Activated T-cell treated with anti-CD3 and anti-CD28 coated beads, Interleukin-2, amount 50 U/mL, for 4 hours (primary cell): ENCODE measurements at places on chromosomes 3 and 15.

- no peak for DNase-seq
Observed at GRCh38 chr3:12629560-12629959, 34.4 kb downstream of the RAF1 start.

- DNase-seq, result peak; percentile 50
Observed at GRCh38 chr3:53195602-53196574, 34.9 kb downstream of the PRKCD start.

DNA sequence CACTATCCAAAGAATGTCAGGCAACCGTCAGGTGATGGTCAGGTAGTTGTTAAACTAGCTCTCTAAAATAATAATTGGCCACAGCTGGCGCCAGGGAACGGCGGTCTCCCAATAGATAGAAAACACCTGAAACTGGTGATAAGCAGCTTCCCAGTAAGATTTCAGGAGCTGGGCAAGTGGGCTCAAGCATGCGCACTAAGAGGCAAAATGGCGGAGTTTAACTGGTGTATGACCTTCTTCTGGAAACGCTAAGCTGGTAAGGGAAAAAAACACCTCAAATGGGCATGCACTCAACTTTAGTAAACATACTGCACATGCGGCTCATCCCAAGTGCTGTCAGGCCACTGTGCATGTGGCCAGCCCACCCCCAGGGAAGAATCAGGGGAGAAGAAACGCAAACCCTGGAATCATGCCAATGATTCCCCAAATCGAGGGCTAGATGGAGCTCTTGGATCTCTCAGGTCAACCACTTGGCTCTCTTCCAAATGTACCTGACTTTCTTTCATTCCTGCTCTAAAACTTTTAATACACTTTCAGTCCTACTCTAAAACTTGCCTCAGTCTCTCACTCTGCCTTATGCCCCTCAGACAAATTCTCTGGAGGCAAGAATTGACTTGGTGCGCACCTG is 195.0 kb downstream of the ZNF621 start:
- no peak for DNase-seq

GRCh38 chr15:60076582-60077276 is 72.6 kb downstream of the FOXB1 start:
- no peak for DNase-seq

DNA sequence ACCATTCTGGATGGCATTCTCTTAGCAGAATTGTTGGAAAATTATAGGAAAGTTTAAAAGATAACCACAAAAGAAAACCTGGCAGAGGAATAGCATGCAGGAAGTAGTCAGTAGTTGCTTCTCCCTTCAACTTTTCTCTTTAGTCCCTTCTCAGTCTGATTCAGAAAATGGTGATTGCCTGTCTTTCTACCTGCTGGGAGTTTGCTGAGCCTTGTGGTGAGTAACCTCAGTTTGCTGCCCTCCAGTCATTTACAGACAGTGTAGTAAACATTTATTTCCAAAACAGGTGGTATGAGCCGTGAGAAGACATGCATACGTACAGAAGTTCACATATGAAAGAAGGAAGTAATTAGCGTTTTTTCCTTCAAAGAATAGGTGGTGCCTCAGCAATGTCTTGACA is 224.7 kb upstream of the POU1F1 start:
- DNase-seq, result no peak

DNA sequence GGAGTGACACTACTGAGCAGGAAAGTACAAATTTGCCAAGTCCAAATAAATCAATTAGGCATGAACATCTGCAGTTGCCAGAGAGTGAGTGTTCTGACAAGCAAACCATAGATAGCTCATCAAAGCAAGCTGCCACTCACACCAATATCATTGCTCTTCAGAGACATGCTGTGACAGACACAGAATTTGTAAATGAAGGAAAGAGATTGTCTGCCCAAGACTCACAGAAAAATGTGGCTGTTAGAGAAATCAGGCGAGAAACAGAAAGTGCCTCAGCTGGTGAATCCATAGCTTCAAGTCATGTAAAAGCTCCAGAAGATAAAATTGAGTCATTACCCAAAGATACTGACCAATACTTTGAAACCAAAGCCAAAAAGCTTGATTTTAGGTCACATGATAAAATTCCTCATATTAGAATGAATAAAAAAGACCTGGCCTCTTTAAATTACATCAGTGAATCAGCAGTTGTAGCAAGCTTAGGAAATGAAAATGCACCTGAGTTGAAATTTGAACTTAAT is 50.8 kb downstream of the CRYBG3 start:
- no peak for DNase-seq

GRCh38 chr3:24709956-24710355 is 215.3 kb upstream of the THRB start:
- no peak for DNase-seq

DNA sequence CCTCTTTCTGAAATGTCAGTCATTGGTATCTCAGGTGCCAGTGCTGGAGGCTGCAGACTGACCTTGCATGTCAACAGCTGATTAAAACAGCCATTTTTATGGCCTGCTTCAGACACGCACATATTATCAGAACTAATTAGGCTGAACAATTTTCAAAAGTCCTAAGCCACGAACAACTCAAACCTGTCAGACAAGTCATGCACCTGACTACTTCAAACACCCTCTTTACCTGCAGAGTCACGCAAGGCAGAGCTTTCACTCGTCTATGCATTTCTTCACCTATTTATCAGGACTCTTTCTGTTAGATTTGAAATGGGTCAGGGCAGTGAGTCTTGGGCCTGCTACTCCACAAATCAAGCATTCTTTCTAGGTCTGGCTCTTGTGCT is 26.7 kb downstream of the CLK3 start:
- DNase-seq, result no peak

GRCh38 chr15:90212221-90213098 is 11.3 kb downstream of the SEMA4B start:
- no peak for DNase-seq

- DNase-seq, result no peak
Observed at GRCh38 chr3:150227839-150228238, 180.3 kb upstream of the TSC22D2 start.

- DNase-seq, result no peak
Observed at GRCh38 chr3:57793737-57794187, 37.7 kb downstream of the SLMAP start.

DNA sequence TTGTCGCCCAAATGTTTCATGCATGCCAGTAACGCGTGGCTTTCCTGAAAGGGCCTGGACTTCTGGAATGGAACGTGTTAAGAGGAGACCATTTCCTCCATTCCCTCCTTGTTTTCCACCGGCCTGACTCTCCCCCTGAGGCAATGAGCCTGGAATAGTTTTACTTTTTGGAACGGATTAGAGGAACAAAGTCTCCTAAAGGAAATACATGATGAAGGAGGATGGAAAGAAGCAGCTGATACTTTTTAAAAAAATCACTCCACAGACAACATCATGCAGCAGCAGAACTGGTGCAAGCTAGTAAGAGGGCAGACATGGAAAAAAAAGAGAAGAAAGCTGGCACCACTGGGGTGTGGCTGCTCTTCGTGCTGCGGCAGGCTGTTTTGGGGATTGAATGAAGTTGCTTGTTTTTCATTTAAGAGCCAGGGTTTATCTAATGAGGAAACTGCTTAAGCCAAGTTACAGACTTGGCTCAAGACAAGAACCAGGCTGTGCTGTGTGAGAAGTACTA is 3.6 kb upstream of the KBTBD12 start:
- DNase-seq, result no peak

- DNase-seq, result no peak
Observed at GRCh38 chr3:117920253-117920898, 1114.3 kb downstream of the IGSF11 start.

- no peak for DNase-seq
Observed at GRCh38 chr15:25339431-25339830, 99.4 kb downstream of the UBE3A start.

- DNase-seq, result no peak
Observed at GRCh38 chr3:20316238-20316637, 130.2 kb upstream of the SGO1 start.

DNA sequence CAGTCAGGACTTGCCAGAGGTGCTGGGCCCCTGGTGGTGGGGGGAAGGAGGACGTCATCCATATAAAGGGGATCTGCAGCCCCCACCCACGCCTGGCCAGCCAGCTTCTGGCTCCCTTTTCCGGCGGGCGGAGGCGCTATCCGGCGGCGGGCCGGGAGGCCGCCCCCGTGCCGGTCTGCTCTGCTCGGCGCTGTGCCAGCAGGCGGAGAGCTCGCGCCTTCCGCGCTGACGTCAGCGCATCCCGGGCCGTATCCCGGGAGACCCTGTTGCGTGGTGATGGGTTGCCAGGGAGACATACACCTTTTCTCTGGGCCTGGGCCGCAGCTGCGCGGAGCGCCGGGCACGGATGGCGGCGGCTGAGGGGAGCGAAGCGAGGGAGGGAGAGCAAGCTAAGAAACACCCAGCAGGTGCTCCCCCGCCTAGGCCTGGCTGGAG is 1.1 kb downstream of the FAM131A start:
- DNase-seq, result no peak

GRCh38 chr15:90184119-90184785 is 16.9 kb upstream of the SEMA4B start:
- peak; percentile 26 for DNase-seq

GRCh38 chr3:25481386-25481785 is 53.3 kb downstream of the RARB start:
- DNase-seq, result no peak

- DNase-seq, result no peak
Observed at GRCh38 chr15:73990250-73991005, 1.7 kb downstream of the STOML1 start.

- no peak for DNase-seq
Observed at GRCh38 chr3:161540594-161540993, 44.0 kb downstream of the OTOL1 start.

- DNase-seq, result no peak
Observed at GRCh38 chr3:52819936-52820335, 10.5 kb downstream of the ITIH4 start.

DNA sequence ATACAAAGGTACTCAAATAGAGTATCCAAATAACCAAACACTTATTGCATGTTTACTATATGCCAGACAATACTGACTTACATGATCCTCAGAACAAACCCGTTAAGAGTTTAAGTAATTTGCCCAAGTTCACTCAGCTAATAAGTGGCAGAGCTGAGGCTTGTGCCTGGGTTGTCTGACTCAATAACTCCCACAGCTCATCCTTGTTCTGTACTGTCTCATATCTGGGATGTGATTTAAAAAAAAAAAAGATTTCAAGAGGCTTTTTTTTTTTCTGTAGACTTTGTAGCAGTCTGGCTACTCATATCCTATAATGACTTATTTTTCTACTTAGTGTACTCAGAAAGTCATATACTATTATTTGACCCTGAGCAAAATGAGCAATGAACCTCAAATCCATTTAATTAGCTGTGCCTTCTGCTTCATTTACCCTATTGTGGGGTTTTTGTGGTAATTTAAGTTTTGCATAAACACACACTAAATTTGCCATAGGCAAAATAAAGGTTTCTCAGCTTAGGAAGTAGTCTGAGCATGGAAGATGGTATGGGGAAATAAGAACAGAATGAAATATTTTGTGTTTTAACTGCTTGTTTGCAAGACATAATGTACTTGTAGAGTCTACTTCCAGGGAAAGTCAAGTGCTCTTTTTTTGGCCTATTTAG is 3.1 kb downstream of the NSUN3 start:
- DNase-seq, result no peak

GRCh38 chr3:154971341-154971740 is 108.8 kb upstream of the MME start:
- no peak for DNase-seq

GRCh38 chr15:29568840-29569532 is 253.3 kb downstream of the TJP1 start:
- no peak for DNase-seq

DNA sequence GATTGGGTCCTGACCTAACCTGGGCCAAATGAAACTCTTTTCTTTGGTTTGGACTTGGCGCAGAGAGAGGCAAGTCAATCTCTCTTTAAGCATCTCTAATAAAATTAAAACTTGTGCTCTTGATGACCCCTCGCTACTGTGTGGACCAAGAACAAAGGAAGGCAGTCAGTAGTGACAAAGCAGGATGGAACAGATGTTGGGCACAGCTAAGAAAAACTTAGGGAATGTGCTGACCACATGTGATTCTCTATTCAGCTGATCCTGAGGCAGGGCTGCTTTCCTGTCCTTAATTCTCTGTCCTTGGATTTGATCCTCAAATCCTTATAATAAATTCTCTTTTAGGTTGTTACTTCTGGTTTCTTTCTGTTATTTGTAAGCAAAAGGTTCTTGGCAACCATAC is 259.9 kb downstream of the ZIC1 start:
- no peak for DNase-seq

GRCh38 chr3:187130346-187131066 is 8.8 kb downstream of the RPL39L start:
- DNase-seq, result peak; percentile 10

DNA sequence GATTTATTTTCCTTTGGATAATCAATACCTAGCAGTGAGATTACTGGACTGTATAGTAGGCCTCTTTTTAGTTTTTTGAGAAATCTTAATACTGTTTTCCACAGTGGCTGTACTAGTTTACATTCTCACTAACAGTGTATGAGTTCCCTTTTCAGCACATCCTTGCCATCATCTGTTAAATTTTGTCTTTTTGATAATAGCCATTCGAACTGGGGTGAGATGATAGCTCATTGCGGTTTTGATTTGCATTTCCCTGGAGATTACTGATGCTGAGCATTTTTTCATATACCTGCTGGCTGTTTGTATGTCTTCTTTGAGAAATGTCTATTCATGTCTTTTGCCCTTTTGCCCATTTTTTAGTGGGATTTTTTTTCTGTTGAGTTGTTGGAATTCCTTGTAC is 210.8 kb downstream of the CGGBP1 start:
- DNase-seq, result no peak

DNA sequence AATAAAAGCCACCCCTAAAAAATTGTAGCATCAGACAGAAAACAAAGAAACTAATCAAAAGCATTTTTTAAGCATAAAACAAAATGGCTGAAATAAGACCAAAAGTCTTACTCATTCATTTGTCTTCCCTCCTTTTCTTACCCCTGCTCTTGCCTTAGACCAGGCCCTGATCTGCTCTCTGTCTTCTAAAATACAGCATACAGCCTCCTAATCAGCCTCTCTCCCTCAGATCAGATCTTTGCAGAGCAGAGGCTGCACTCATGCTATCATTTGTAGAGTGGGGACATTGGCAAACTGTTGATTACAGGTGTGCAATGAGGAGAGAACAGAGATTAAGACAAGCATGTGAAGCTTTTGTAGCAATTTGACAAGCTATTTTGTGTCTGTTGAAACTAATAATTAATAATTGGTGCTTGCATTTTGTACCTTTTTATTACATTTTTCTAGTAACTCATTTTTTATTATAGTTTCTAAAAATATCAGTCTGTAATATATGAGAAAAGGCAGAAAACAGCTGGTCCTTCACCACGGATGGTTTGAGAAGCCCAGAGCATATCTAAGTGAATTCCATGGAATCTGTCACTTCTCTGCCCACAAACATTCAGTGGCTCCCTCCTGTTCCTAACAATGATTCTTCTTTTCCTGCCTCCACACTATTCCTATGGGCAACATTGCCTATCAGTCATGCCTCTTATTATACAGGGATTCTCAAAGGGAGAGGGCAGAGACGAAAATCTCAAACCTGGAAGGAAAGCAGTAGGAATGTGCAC is 286.2 kb upstream of the STT3B start:
- DNase-seq, result no peak

- peak; percentile 48 for DNase-seq
Observed at GRCh38 chr3:4977853-4978203, 1.4 kb upstream of the BHLHE40 start.

GRCh38 chr3:58092521-58092920 is 84.3 kb downstream of the FLNB start:
- DNase-seq, result no peak
